ENCODE measurements at places on chromosomes 2 and 18. TPM values are rescaled to one million over a fixed set of nuclear protein-coding genes. Genes with fewer than 3 reads are reported as not detected.

GRCh38 chr2:196391149-196391479 lies 219.7 kb upstream of the STK17B start:
- no peak overlapping the region for H3K4me3 ChIP-seq
- H3K36me3 ChIP-seq, result no peaks in the 10 kb centered on the region
- DNase-seq, result no peak
- no peaks in the 10 kb centered on the region for H3K4me1 ChIP-seq
- H3K27ac ChIP-seq, result no peak overlapping the region

ING5 gene
- 94.9 TPM for total RNA-seq

GRCh38 chr2:9191041-9191481 lies 15.6 kb upstream of the ASAP2 start:
- H3K27ac ChIP-seq, result peak overlapping the region; percentile 81
- no peaks in the 10 kb centered on the region for H3K36me3 ChIP-seq
- H3K27me3 ChIP-seq, result no peaks in the 10 kb centered on the region
- no peak overlapping the region for H3K4me3 ChIP-seq
- peaks cover 22% of the 10 kb centered on the region for H3K4me1 ChIP-seq

DNA sequence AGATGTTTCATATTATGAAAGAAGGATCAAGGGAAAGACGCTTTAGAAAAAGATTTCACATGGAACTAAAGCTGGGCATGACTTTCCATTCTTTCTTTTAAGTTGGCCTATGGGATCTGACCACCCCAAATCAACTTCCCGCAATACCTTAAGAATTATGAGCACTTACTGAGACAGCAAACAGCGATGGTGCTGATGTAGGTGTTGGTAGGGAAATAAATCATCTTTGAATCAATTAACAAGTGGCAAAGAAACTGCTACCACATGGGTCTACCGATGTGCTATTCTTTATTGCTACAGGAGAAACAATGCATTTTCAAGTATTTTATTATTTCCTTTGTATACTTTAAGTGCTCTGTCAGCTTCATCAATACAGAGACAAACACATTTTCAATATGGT lies 239.6 kb downstream of the PIEZO2 start:
- no peak overlapping the region for H3K27ac ChIP-seq
- no peak overlapping the region for H3K4me3 ChIP-seq
- DNase-seq, result no peak
- H3K27me3 ChIP-seq, result no peaks in the 10 kb centered on the region
- no peaks in the 10 kb centered on the region for H3K36me3 ChIP-seq

PRKD3 gene
- total RNA-seq, result 50.0 TPM

TUBA3D gene
- total RNA-seq, result not detected

DNA sequence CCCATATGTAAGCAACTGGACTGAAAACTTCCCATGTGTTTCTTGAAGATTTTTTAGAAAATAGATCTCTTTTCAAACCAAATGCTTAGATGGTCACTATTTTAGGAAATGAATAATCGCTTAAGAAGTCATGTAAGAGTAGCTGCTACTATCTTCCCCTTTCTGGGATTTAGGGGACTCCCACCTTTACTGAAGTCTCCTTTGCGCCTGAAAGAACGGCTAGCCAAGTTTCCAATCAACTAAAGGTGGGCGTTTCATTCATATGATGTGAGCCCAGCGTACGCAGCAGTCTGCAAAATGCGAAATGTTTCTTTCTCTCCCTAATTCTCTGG lies 1.1 kb downstream of the DIPK1C start:
- H3K27me3 ChIP-seq, result peaks cover 48% of the 10 kb centered on the region
- DNase-seq, result no peak
- H3K27ac ChIP-seq, result no peak overlapping the region
- H3K4me1 ChIP-seq, result peaks cover 25% of the 10 kb centered on the region

DNA sequence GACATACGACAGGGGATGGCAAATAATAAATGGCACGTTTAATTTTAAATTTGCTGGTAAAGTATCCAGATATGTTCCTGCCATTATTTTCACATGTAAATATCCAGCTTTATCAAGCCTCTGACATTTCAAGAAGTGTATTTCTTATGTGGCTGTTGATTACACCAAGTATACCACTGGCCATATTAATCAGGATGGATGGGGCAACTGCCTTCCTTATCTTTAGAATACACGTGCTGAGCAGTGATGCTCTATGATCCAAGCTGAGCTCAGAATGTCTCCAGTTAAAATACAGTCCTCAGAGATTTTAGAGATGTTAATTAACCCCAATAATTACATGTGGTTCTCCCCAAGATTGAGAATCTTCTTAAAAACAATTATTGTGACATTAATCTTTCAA lies 38.3 kb upstream of the RAPGEF4 start:
- peaks cover 18% of the 10 kb centered on the region for H3K4me1 ChIP-seq
- H3K27ac ChIP-seq, result no peak overlapping the region
- H3K27me3 ChIP-seq, result no peaks in the 10 kb centered on the region

CKAP2L gene
- 9.1 TPM for total RNA-seq

All from suprapubic skin (tissue), 4 donors.